ENCODE measurements at places on chromosomes 11 and 22. TPM values are rescaled to one million over a fixed set of nuclear protein-coding genes. Genes with fewer than 3 reads are reported as not detected.

DNA sequence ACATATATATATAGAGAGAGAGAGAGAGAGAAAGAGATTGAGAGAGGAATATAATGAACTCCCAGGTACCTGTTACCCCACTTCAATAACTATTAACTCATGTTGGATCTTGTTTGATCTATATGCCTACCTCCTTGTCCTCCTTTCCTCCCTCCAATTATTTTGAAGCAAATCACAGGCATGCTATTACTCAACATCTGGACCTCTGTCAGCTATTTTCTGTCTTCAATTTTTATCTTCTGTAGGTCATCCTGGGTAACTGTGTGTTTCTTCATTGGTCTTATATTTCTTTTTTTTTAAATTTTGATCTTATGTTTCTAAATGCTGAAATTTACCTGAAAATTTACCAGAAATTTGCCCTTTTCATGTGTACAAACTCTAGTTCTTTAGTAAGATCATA is 24.8 kb downstream of the UVRAG start:
- no peak overlapping the region for H3K4me3 ChIP-seq
- peaks cover 33% of the 10 kb centered on the region for H3K4me1 ChIP-seq
- DNase-seq = no peak
- H3K27me3 ChIP-seq = no peaks in the 10 kb centered on the region

TSSK2 gene
- total RNA-seq = 0.20 TPM

GRCh38 chr22:43591380-43591779 is 179.6 kb downstream of the MPPED1 start:
- no peaks in the 10 kb centered on the region for H3K4me1 ChIP-seq
- H3K27me3 ChIP-seq = peaks cover 16% of the 10 kb centered on the region
- no peak for DNase-seq
- H3K36me3 ChIP-seq = peaks cover 2% of the 10 kb centered on the region
- no peak overlapping the region for H3K4me3 ChIP-seq

GRCh38 chr22:32217465-32217864 is 12.6 kb upstream of the RFPL2 start:
- no peak overlapping the region for H3K4me3 ChIP-seq
- no peak overlapping the region for H3K27ac ChIP-seq
- no peak for DNase-seq
- no peaks in the 10 kb centered on the region for H3K4me1 ChIP-seq

GRCh38 chr11:3003396-3004231 is 11.5 kb upstream of the NAP1L4 start:
- H3K4me3 ChIP-seq = no peak overlapping the region
- H3K27ac ChIP-seq = peak overlapping the region; percentile 70
- H3K4me1 ChIP-seq = peaks cover 6% of the 10 kb centered on the region
- no peaks in the 10 kb centered on the region for H3K27me3 ChIP-seq
- DNase-seq = no peak

Data from T-helper 17 cell (primary cell).